ENCODE measurements at places on chromosomes 1 and 21.
A peak's percentile ranks its signal among the peaks of the same experiment; 100 is the strongest.

- no peak for DNase-seq
These were observed 25.6 kb upstream of the WNT4 start for GRCh38 chr1:22168412-22168973.

GRCh38 chr21:39655589-39655988 lies 42.8 kb downstream of the B3GALT5 start:
- DNase-seq, result no peak

DNA sequence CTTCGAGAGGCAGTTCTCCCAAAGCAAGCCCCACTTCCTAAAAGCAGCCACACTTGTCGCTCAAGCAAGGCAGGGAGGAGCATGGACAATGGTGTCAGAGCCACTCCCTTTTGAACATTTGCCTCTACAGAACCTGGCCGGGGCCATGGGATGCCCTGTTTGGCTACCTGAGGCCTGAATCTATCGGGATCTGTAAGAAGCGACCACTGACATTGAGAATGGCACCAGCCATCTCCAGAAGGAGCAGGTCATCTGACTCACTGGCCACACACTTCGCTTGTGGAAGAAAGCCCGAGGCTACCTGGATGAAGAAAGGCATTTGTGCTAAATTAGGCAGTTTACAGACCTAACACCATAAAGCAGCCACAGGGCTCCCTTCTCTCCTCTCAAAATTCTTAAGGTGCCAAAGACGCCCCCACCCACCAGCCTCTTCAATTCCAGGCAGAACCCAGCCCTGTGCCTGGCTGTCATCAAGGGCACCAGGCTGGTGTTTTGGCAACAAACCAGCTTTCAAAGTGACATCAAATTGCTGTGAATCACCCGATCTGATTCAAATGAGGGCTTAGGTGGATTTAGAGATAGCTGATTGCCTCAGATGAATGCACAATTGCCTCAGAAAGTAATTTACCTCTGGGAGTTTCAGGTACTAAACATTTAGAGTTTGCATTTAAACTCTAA lies 104.8 kb downstream of the ETS2 start:
- DNase-seq, result no peak

DNA sequence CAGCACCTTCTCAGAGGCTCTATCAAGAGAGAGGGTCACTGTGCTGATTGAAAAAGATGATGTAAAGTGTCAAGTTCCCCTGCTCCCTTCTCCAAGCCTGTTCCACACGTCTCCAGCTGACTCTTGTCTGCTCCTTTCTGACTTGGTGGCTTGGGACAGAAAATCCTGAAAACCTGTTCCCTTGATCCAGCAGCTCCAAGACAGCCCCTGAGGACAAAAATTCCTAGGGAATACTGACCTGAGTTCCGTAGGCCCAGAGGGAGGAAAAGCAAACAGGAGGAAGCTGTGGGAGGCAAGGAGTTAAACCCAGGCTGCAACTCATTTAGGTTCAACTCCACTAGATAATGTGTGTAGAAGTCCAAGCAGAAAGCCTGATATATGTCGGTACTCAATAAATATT lies 42.1 kb upstream of the ATP2B4 start:
- DNase-seq, result no peak

GRCh38 chr1:3368711-3369445 lies 85.6 kb upstream of the ARHGEF16 start:
- no peak for DNase-seq

GRCh38 chr1:176839216-176839615 lies 325.3 kb downstream of the ASTN1 start:
- no peak for DNase-seq

GRCh38 chr1:112934577-112934976 lies 21.4 kb downstream of the SLC16A1 start:
- DNase-seq, result no peak

GRCh38 chr1:33842348-33842747 lies 21.5 kb upstream of the HMGB4 start:
- no peak for DNase-seq

- DNase-seq, result peak; percentile 82
These were observed at the start of gene ZNF362 for GRCh38 chr1:33256471-33257206. Gene ZNF362 (plus strand): TSS chr1:33256492. CDS start chr1:33270575, 14,083 bp downstream.

- DNase-seq, result no peak
These were observed 16.3 kb downstream of the SLC19A1 start for GRCh38 chr21:45525910-45526306.

DNA sequence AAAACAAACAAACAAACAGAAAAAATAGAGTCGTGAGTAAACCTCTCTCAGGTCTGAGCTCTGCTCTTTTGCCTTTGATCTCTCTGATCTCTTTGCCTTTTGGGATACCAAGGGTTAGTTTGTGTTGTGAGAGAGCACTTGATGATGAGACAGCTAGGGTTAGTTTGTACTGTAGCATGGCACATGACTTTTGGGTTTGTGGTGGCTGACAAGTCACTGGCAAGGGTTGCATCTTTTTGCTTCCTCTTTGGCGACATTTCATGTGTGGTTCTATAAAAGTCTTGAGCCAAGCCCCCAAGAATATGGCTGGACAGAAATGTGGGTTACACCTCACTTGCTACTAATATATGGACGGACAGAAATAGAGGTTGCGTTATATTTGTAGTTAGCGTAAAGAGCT lies 60.5 kb downstream of the TESK2 start:
- DNase-seq, result no peak

- DNase-seq, result no peak
These were observed 588.8 kb upstream of the PBX1 start for GRCh38 chr1:163970151-163970550.
